NCI-H526 (cell line): ENCODE measurements at places on chromosomes 1 and 21.
A peak's percentile ranks its signal among the peaks of the same experiment; 100 is the strongest.

- DNase-seq: no peak
These were observed 29.3 kb downstream of the COP1 start for GRCh38 chr1:176177764-176178163.

DNA sequence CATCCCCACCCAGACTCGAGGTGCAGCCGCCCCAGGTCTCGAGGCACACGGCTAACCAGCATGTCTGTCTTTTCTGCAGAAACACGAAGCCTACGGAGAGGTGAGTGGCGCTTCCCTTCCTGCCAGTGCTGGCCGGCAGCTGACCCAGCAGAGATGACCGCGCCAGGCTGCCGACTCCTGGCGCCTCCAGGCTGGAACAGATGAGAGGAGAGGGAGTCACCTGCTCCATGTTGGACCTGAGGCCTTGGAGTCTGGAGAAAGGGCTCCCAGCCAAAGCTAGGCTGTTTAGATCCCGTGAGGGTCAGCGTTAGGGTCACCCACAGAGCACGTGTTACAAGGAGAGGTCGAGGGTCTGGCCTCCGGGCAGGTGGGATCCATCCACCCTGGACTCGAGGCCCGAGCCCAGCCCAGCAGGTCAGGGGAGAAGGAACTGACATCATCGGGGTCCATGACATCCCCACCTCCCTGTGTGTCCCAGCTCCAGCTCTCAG lies 14.9 kb downstream of the COL6A2 start:
- no peak for DNase-seq

DNA sequence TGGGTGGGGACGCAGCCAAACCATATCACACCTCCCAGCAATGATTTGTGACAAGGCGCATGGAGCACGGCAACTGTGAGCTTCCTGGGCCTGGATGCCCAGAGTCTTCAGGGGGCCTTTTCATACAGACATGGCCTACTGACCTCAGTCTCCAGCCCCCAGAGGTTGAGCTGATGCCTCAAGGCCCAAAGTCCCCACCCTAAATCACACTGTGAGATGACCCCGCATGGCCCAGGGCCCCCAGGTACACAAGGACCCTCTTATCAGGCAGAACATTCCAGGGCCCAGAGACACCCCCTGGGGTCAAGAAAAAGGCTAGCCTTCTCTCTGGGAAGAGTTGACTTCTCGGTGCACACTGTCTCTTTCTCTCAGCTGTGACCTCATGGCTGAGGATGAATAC lies 179.7 kb upstream of the C1orf174 start:
- DNase-seq: no peak

DNA sequence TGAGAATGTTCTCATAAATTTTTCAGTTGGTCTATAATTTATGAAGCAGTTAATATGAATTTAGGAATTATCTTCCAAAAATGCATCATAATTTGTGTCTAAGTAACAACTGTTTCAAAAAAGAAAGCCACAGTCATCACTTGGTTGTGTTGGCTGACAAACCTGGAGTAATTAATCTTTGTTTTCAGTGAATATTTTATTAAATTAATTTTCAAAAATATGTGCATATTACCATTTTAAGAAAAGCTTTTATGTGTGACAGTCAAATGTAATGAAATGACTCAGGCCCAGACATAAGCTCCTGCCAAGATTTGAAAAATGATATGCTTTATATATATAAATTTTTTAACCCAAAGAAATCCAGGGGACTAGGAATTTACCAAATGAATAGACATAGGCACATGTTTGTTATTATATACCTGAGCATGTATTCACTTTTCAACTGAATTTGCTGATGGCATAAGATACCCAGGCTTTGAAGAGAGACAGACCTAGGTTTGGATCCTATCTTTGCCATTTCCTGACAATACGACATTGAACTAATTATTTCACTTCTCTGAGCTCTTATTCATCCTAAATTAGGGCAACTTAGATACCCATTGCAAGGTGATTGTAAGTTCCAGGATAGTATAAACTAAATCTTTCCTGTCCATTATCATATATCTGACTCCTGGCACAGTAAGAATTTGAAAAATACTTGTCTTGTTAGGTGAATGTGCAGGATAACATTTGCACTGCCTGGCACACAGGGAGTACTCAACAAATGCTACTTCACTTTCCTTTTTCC lies 729.5 kb upstream of the ADGRL2 start:
- DNase-seq: no peak

DNA sequence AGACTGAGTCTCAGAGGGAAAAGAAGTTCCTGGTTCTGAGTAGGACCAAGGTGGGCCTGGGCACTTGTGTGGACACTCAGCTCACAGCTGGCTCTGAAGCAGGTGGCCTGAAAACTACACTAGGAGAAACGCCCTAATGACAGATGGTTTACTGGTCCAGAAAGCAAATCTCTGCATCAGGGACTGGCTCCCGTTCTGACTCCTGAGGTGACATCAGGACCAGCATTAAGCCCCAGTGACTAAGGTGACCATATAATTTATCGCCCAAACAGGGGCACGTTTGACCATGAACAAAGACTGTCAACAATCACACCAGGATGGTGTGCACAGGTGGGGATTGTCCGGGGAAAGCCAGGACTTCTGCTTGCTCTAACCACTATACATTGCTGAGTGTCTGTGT lies 12.2 kb upstream of the CD34 start:
- no peak for DNase-seq

GRCh38 chr1:116123837-116124533 lies 12.8 kb downstream of the MAB21L3 start:
- DNase-seq: no peak

DNA sequence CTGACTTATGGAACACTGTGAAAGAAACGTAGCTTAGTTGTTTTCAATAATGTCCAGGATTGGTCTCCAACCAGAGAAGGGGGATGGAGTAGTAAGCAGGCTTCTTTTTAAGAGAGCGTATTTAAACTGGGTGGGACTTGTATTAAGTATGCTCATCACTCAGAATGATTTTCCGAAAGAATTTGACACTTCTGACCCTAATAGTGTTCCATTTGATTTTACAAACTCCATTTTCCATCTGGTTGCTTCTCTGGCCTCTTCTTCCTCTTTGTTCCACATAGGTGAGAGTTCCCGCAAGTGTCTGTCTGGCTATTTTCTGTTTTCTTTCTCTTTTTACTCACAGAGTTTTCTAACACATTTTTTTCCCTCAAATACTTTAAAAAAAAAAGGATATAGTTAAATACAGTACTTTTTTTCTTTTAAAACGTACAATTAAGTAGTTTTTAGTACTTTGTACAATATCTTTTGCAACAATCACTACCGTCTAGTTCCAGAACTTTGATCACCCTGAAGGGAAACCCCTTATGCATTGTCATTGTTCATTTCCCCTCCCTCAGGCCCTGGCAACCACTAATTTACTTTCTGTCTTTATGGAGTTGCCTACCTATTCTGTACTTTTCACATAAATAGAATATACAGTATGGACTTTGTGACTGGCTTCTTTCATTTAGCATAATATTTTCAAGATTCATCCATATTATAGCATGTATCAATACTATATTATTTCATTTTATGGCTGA lies 67.0 kb downstream of the RASAL2 start:
- no peak for DNase-seq

- no peak for DNase-seq
These were observed 104.6 kb downstream of the LYPLAL1 start for GRCh38 chr1:219278288-219278687.

DNA sequence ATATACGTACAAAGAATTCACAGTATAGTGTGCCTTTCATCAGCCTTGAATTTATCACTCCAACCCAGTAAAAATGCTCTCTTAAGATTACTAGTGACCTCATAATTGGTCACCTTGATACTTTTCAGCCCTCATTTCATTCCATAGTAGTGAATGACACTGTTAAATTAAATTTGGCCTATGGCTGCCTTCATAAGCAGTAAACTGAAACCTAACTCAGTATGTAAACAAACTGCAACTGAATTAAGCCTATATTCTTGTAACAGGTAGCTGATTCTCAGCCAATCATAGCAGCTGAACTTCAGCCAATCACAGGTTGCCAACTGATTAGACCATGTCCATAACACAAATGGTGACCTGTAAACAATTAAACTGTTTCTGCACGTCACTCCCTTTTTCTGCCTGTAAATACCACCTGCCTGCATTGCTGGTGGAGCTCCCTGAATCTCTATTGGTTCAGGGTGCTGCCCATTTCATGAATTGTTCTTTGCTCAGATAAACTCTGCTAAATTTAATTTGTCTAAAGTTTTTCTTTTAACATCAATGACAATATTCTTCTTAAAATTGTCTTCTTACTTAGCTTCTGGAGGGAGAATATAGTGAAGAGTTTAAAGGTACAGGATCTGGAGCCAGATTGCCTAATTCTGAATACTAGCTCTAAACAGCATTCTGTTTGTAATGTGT lies 24.0 kb upstream of the CAMSAP2 start:
- no peak for DNase-seq

GRCh38 chr1:53575955-53576320 lies 116.7 kb downstream of the DMRTB1 start:
- no peak for DNase-seq

DNA sequence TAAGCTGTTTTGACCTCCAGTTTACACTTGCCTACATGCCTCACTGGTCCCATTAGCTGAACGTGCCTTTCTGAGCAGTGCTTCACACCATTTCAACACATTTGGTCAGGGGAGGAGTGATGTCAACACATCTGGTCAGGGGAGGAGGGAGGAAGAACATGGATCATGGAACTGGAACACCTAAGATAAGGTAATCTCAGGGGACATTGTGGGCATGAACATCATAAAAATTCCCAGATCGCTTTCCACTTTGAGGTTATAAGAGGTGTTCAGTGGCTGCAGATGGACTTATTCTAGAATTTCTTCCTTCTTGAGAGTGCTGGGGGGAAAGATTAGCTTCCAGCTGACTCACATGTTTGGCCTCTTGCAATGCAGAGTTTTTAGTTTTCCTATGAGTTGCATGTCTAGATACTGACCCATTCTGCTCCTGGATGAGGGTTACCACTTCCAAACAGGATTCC lies 2.0 kb downstream of the QSOX1 start:
- DNase-seq: no peak

DNA sequence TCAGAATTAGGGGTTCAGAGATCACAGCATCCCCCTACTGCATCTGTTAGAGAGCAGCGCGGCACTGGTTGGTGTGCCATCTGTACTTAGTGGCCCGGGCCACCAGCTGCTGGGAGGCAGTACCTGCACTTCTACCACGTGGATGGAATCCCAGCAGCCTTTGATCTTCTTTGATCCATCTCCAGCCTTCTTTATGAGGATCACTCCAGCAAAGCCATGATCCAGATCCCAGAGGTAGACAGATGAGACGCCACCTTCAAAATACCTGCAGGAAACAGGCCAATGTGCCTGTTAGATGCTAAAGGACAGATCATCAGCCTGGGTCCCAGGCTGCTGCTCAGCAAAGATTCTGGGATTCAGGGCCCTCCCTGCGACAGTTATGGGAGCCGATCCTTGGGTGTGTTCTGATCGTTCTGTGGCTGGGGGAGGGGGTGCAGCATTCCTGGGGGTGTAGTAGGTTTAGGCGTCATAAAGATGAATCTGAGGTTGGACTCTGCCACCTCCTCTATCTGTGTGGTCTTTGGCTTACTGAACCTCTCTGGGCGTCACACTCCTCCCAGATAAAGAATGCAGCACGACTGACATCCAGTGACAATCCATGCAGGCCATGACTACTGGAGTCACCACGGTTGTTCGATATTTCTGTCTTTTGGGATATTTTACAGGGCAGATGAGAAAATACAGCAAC lies 45.3 kb downstream of the SLC66A1 start:
- DNase-seq: no peak

- DNase-seq: no peak
These were observed 31.0 kb upstream of the ZBTB18 start for GRCh38 chr1:244019982-244020485.

DNA sequence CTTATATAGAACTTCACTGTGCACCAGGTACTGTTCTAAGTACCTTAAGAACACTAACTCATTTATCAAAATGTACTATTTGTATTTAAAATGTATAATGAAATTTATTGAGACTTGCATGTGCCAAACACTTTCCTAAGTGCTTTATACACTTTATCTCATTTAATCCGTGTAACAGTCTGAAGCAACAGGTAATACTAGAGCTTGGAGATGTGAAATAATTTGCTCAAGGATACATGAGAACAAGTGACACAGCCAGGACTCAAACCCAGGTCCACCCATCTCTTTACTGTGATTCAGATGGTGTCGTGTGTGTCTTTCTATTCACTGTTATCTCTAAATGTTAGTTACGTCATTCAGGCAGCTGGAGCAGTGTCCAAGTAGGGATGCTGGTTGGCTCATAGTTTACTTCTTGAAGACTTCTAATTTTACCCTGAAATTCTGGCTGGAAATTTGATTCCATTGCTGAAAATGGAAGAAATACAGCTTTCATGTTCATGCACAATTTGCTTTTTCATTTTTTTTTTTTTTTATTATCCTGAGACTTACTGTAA lies 169.7 kb upstream of the UBE2U start:
- DNase-seq: no peak

GRCh38 chr1:169904834-169905233 lies 11.1 kb upstream of the SCYL3 start:
- DNase-seq: no peak

DNA sequence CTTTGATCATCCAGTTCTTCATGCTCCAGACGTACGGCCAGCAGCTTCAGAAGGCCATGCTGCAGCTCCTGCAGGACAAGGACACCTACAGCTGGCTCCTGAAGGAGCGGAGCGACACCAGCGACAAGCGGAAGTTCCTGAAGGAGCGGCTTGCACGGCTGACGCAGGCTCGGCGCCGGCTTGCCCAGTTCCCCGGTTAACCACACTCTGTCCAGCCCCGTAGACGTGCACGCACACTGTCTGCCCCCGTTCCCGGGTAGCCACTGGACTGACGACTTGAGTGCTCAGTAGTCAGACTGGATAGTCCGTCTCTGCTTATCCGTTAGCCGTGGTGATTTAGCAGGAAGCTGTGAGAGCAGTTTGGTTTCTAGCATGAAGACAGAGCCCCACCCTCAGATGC lies 32.5 kb downstream of the MX1 start:
- DNase-seq: no peak

DNA sequence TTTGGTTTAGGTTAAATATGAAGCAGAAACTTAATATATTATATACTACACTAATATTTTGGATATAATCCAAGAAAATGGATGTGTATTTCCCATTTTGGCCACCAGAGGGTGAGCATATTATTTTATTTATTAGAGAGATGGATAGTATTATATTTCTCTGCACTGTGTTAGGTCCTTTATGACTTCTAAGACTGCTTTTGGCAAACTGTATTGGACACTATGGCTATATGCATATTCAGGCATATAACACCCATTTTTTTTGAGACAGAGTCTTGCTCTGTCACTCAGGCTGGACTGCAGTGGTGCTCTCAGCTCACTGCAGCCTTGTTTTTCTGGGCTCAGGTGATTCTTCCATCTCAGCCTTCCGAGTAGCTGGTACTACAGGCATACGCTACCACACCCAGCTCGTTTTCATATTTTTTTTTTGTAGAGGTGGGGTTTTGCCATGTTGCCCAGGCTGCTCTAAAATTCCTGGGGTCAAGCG lies 17.8 kb upstream of the PGM1 start:
- DNase-seq: peak; percentile 16
